ENCODE measurements at places on chromosomes 7 and 10.

DNA sequence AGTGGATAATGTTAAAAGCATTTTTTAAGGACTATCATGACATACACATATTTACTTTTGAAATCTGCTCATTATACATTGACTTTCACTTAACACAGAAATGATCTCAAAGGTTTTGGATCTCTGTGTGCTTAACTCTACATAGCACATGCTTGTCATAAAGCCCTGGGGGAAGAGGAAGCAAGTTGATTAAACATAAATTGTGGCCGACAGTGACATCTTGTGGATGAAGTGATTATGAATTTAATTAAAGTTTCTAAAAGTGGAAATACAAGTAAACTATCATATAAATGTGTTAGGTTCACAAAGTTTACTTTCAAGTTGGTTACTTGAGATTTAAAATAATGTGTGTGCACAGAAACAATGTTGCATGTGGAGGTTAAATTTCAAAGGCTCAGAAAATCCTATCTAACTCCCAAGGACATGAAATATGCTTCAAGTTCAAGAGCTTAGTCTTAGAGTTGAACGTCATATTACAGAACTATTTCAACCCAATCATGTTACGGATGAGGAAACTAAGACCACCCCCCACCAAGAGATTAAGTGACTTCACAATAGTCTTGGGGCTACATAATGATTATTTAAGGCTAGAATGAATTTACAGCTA, 1247.8 kb downstream of the GATA3 start:
- DNase-seq: no peak

DNA sequence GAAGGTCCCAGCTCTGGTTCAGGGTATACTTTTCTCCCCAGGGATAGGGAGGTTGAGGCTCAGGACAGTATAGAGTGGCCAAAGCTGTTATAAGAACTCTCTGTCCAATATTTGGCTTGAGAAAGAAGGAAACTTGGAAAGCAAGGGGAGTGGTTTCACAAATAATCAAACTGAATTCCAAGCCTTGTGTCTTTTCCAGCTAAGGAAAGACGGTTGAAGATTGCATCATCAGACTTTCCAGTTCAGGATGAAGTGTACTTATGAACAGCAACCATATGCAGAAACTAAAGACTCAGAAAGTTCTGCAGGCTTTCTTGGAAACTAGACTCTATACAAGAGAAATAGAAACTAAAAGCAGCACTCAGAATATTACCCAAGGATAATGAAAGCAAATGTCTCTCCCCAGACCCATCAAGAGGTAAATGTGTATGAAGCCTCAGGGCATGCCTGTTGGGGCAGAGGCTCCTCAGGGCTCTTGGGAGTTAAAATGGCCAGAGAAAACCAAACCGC, 46.4 kb downstream of the RAMP3 start:
- no peak for DNase-seq

GRCh38 chr10:118971187-118971586, 58.3 kb upstream of the NANOS1 start:
- DNase-seq: no peak

GRCh38 chr10:58818900-58819299, 306.2 kb downstream of the BICC1 start:
- DNase-seq: no peak

DNA sequence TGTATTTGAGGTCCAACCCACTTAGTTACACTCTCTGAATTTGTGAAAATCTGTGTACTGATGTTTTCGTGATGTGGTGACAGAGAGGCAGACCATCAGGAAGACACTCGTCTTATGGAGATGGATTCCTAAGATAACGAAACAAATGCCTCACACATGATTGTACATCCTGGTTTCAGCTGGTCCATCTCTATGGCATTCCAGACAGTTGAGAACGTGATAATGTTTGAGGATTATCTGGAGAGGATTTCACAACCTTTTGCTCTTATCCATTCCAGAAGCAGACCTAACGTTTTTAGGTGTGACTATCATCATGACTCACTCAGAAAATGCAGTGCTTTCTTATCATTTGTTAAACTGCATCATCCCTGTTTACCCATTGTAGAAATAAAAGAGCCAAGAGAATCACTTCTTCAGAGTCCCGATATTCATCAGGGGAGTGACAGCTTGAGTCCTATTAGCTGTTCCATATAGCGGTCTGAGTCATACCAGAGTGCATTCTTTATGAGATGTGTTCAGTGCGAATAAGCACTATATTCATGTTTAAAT, 74.5 kb downstream of the BMPER start:
- no peak for DNase-seq

DNA sequence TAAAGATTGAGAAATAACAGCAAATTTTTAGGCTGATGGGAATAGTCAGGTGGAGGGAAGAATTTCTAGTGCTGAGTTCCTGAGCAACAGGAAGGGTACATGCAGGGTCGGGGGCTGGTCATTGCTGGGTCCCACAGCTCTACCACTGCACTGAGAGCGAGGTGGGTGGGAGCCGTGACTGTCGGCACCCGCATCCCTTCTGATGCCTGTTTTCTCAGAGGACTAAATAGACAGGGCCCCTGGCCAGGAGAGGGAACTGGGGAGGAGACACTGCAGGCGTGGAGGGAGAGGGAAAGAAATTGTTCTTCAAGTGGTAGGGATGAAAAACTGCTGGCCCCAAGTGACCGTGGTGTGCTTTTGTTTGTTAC, 7.3 kb downstream of the GTPBP4 start:
- DNase-seq: no peak

DNA sequence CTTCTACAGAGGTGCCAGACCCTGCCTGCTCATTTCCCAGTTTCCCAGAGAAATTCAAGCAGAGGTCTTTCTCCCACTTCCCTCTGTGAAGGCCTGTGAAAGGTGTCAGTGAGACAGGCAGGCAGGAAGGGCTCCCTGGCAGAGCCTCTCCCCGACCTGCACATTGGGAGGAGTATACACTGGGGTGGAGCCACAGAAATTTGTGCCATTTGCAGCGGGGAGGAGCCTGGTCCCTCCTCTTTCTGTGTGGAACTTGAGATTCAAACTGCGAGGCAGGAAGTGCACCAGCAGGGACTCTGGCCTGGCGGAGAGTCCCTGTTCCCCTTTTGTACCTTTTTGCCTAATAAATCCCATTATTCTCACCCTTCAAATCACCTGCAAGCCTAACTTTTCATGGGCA, 54.6 kb upstream of the OPN4 start:
- no peak for DNase-seq

DNA sequence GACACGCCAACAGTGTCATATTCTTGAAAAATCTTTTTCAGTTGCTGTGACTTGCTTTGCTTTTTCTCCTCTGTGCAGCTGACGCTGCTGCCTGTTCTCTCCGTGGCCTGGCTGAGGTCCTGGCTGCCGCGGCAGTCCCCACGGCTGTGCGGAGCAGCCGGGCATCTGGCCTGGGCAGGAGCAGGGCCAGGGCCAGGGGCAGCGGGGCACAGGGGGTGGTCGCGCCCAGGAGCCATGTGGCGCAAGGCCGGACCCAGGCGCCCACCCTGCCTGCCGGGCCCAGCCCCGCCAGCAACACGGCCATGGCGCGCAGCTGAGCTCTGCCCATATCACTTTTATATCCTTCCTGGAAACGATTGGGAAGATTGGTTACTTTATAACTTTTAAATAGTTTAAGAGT, 109.4 kb upstream of the ACBD5 start:
- DNase-seq: no peak

- DNase-seq: no peak
These were observed 5.0 kb downstream of the NUP205 start for GRCh38 chr7:135562720-135563119.

Data from CD8-positive, alpha-beta memory T cell (primary cell).